ENCODE measurements at places on chromosomes 3 and 15. TPM values are rescaled to one million over a fixed set of nuclear protein-coding genes. Genes with fewer than 3 reads are reported as not detected.

GRCh38 chr15:76011627-76012551, at the start of gene NRG4:
Gene NRG4, minus strand, starts transcription at chr15:76012424. Its CDS starts 1,194 bp downstream, at chr15:76011230.
- peaks cover 7% of the 10 kb centered on the region for H3K27me3 ChIP-seq
- no peak within 1 kb of the TSS for H3K4me3 ChIP-seq
- no peak for DNase-seq
- H3K36me3 ChIP-seq, result no peaks in the 10 kb centered on the region

Gene MINAR1
- total RNA-seq, result 0.80 TPM

- H3K36me3 ChIP-seq, result peaks cover 13% of the 10 kb centered on the region
- H3K4me3 ChIP-seq, result no peak overlapping the region
- no peaks in the 10 kb centered on the region for H3K27me3 ChIP-seq
- peak overlapping the region; percentile 91 for H3K27ac ChIP-seq
These were observed 41.2 kb downstream of the CCDC12 start for GRCh38 chr3:46935168-46935858.

Gene EPHA6
- 2.1 TPM for total RNA-seq

GRCh38 chr3:119747357-119747756, 34.5 kb upstream of the NR1I2 start:
- H3K4me1 ChIP-seq, result no peaks in the 10 kb centered on the region
- DNase-seq, result no peak
- no peak overlapping the region for H3K27ac ChIP-seq
- H3K27me3 ChIP-seq, result no peaks in the 10 kb centered on the region
- no peaks in the 10 kb centered on the region for H3K36me3 ChIP-seq
